Pulmonary artery endothelial cell (primary cell): ENCODE measurements at places on chromosomes 7 and 10.

DNA sequence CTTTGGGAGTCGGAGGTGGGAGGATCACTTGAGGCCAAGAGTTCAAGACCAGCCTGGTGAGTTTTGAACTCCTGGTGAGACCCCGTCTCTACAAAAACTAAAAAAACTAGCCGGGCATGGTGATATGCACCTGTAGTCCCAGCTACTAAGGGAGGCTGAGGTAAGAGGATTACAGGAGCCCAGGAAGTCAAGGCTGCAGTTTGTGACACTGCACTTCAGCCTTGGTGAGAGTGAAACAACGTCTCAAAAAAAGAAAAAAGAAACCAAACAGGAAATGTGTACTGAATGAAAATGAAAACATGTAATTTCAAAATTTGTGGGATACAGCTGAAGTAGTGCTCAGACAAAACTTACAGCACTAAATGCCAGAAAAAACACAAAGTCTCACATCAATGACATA lies 7.6 kb downstream of the ARHGAP12 start:
- DNase-seq = no peak

DNA sequence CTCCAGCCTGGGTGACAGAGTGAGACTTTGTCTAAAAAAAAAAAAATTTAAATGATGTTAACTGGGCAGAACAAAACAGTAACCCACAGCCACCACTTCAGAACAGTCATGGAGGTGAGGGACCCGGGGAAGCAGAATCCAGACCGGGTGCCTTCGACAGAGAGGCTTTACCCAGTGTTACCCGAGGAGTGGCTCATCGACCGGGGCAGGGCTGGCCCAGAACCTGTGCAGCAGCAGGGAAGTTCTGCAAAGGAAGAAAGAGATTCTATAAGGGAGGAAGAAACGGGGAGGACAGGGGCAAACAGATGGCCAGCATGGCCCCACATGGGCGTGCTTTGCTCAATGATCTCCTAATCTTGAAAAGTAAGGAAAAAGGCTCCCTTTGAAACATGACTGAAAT lies 26.0 kb upstream of the UBE3C start:
- DNase-seq = no peak

DNA sequence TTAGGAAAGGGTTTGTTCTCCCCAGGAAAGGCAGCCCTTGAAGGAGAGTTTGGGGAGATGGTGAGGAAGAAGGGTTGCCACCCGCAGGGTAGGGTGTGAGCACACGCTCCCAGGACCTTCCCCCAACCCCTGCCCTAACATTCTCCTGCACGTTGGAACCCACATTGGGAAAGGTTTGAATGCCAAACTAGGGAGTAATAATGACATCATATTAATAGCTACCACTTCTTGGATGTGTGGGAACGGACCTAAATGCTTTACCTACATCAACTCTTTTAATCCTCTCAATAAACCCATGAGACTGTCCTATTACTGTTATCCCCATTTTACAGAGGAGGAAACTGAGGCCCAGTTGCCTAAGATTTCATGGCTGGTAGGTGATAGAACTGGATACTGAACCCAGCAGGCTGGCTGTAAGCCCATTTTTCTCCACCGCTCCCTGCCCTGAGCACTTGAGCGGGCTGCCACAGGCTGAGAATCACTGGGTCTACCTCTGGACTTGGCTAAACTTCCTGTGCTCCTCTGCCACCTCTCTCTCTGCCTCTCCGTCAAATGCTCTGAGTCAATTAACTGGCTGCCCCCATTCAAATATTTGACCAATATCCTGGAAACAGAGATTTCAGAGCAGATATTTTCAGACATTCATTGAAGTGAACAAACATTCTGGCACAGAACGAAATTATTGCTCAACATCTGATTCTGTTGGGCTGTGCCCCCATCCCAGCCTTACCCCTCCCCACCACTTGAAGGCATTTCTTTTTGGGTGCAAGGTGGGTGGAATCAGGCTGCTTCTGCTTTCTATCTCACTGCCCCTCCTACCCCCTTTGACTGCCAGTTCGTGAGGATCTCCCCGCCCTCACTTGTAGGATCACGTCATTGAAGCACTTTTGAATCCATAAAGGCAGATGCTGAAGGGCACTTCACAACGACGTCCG lies 129.7 kb downstream of the C10orf105 start:
- no peak for DNase-seq

DNA sequence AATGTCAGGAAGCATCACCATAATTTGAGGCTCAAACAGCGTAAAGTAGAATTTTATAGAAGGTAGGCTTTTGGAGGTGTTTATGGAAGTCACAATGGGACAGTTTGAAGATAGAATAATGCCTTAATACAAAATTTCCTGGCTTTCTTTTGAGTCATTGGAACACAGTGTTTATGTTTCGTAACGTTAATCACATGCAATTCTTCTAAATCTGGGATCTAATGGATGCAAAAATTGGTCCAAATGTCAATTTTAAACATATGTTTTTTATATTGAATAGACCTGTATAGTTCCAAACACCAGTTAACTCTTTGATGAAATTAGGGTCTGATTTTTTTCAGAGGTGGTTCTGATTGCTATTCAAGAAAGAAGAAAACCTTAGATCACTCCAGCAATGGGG lies 86.5 kb upstream of the HPS1 start:
- DNase-seq = no peak

DNA sequence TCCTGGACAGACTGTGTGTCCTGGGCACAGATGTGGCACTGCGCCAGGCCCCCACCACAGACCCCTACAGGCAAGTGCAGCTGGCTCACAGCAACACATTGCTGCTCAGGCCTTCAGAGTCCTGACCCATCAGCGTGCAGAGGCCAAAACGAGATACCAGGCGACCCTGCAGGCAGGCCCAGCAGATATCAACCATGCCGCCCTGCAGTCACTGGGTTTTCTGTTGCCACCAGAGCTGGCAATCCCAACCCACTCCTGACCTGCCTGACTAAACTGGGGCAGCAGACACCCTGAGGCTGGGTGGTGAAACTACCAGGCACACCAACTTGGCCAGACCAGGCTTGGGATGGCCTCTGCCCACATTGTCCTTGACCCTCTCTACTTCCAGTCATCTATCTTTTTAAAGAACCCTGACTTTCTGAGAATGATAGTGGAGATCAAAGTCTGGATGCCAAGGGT lies 20.3 kb downstream of the ZCCHC24 start:
- DNase-seq = no peak

- no peak for DNase-seq
Observed at GRCh38 chr10:114885443-114885842, 52.6 kb upstream of the TRUB1 start.

GRCh38 chr10:88185830-88186229 lies 322.4 kb downstream of the PTEN start:
- no peak for DNase-seq

- no peak for DNase-seq
Observed at GRCh38 chr10:84329986-84330651, 1.7 kb downstream of the CCSER2 start.
